ELR (cell line): ENCODE measurements at places on chromosomes 11 and 22.

DNA sequence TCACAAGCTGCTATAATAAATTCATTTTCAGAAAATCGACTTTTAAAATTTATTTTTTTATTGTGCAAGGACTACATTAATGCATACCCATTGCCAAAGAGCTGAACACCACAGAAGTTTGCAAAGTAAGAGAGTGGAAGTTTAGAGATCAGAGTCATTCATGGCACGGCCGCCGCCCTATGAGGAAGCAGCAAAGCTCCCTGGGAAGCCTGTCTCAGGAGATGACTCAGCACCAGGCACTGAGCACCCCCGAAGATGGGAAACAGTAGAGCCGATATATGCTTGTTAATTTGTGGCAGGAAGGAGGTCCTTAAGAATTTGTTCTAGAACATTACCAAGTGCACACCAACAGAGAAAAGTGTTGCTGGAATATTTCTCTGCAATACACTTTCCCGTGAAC, 693.7 kb downstream of the OPCML start:
- peak; percentile 84 for DNase-seq

GRCh38 chr22:17842386-17842785, 68.1 kb upstream of the BID start:
- no peak for DNase-seq

DNA sequence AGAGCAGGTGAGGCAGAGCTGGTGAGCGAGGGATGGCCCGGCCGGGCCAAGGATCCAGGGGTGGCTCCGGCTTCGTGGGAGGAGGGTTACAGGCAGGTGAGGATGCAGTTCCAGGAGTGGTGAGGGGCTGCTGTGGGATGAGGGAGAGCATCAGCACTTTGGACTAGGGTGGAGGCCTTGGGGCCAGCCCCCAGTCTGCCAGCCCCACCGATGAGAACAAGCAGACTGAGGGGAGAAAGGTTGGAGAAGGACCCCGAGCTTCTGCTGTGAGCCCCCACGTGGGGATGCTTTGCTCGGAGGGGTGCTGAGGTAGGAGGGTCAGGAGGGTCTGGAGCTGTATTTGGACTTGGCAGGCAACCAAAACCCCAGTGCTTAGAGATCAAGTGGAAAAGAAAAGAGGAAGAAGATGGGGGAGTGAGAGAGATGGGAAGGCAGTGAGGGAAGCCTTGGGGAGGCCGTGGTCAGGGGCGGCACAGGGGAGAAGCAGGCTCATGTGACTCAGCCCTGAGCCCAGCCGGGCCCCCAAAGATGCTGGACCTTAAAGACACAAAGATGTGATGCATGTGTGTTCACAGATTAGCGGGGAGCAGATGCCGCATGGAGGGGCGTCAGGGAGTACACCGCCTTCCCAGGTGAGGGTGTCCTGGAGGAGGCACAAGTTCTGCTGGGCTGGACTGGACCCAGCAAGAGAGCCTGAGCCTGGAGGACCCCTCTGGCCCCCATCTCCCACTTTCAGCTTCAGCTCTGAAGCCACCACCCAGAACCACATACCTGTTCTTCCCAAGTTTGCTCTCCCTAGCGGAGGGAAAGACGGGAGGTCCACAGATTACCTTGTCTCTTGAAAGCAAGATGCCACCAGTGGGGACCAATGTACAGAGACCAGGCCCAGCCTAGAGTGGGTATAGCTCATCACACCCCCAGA, 91.3 kb downstream of the CDKN1C start:
- DNase-seq, result no peak

- no peak for DNase-seq
Measured at GRCh38 chr11:34036456-34036855, 15.1 kb upstream of the CAPRIN1 start.

GRCh38 chr11:8641332-8641731, 41.1 kb downstream of the TRIM66 start:
- DNase-seq, result no peak

DNA sequence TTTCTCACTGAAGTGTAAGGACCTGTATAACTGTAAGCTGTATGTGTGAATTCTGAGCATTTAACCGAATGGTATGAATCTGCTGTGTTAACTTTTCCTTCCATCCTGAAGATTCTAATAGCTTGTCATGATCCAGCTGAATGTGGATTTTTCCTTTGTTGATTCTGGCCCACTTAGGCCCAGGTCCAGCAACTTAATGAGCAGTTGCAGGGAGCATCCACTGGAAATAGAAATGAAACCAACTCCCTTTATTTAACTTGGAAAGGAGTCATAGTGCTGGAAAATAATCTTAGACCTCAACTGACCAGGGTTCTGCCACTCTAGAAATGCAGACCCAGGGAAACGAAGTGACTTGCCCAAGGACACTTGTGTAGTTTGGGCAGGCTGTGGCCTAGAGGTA, 142.3 kb upstream of the MTNR1B start:
- no peak for DNase-seq

- DNase-seq, result no peak
Measured at GRCh38 chr11:11436715-11437313, 83.8 kb upstream of the CSNK2A3 start.

DNA sequence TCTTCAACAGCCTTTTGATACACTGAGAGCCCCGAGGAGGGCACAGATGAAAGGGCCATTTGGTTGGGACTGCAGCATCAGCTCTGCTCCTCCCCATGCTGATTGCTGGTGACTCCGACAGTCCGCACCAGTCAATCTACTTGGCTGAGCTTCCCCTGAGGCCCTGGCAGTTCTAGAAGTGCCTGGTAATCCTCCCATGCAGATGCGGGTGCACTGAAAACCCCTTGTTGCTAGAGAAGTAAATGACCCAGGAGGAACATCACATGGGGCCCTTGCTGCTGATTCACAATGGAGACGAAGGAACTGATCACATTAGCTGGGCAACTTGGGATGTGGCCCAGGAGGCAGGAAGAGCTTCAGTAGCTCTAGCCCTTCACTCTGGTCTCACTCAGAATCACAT, 35.2 kb upstream of the RIC3 start:
- DNase-seq, result no peak
